ENCODE measurements at places on chromosomes 12 and 14.
A peak's percentile ranks its signal among the peaks of the same experiment; 100 is the strongest.

GRCh38 chr14:91861091-91861490 lies 6.2 kb downstream of the TC2N start:
- DNase-seq: no peak

DNA sequence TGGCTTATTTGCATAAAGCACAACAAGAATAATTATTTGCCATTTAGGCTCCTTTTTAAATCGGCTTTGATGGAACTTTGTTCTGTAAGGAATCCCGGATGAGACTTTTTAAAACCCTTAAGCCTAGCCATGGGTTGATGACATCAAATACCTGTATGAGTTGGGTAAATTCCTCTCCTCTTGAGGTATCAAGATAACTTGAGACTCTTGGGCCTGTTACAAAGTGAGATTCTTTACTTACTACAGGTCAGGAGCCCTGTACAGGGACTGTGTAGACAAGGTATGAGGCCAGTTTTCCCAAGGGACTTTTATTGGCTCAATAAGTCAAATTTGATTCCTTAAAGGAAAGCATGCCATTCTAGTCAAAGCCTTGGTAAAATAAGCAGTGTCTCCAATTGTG lies 68.8 kb downstream of the HSD17B6 start:
- no peak for DNase-seq

DNA sequence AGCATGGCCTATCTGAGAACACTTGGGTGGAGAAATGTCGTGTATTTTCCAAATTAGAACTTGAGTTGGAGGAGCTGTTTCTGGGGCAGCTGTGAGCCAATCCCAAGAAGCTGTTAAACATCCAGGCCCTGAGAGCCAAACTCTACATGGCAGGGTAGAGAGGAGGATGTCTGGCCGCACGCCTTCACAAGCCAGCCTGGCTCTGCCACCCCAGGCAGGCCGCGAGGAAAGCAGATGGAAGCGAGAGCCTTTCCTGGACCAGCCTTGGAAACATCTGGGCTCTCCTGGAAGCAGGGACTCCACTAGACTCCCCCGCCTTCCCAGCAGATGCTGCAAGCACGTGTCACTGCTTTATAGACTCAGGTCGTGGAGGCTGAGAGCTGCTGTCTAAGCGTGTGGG lies 312.8 kb upstream of the FKBP4 start:
- DNase-seq: no peak

- peak; percentile 10 for DNase-seq
These were observed 257.0 kb downstream of the ADGRD1 start for GRCh38 chr12:131210506-131211339.

GRCh38 chr12:49705479-49706134 lies 1.6 kb downstream of the FMNL3 start:
- DNase-seq: no peak

GRCh38 chr14:96385385-96385784 lies 6.5 kb upstream of the AK7 start:
- DNase-seq: no peak

GRCh38 chr12:52233462-52234207 lies 592 bp downstream of the KRT7 start:
- DNase-seq: no peak

GRCh38 chr12:15050659-15051058 lies 77.8 kb downstream of the PDE6H start:
- peak; percentile 34 for DNase-seq

DNA sequence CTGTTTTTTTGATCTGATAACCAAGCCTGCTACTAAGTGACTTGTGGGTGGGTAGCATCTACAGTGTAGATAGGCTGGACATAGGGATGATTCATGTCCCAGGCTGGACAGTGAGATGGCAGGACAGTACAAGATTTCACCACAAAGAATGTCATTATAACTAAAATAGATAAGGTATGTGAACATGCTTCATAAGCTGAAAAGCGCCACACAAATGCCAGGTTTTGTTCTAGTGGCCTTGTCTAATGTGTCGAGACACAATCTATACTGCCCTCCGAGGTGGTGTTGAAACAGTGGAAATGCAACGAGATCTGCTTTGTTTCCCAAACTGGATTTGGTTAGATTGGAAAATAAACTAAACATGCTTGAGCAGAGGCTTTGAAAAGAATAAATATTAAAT lies 4.4 kb downstream of the LGALS3 start:
- DNase-seq: no peak

GRCh38 chr12:128543971-128544370 lies 277.0 kb downstream of the TMEM132C start:
- no peak for DNase-seq

DNA sequence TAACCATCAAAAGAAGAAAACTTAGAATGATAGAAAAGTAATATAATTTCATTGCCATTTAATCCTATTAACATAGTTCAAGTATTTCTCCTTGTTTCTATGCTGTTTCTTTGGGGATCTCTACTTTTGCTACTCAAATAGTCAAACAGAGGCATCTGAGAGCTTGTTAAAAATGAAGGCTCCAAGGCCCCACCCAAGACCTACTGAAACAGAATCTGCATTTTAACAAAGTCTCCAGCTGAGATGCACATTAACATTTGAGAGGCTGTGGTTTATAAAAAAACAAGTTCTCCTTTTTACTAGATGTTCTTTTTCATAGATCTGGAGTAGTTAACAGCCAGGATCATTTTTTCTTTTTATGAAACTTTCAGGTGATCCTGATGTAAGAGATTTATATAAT lies 31.8 kb downstream of the PPFIA2 start:
- DNase-seq: no peak

DNA sequence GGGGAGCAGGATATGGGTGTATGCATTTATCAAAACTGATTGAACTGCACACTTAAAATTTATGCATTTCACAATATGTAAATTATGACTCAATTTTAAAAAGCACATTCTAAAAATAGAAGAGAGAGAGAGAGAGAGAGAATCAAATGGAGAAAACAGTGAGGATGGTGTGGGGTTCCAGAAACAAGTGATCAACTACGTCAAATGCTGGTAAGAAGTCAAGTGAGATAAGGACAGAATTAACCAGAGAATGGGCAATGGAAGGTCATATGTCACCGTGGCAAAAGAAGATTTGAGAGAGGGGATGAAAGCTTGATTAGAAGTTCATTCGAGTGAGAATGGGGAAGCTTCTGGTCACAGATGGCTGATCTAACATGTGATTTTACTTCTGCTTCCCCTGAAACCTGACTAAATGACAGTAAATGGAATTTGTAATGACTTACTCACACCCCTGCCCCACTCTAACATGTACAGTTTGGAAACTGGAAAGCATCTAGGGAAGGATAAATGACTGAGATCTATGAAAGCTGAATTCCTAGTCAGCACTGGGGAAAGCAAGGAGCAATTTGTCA lies 276.5 kb upstream of the AMIGO2 start:
- DNase-seq: no peak

DNA sequence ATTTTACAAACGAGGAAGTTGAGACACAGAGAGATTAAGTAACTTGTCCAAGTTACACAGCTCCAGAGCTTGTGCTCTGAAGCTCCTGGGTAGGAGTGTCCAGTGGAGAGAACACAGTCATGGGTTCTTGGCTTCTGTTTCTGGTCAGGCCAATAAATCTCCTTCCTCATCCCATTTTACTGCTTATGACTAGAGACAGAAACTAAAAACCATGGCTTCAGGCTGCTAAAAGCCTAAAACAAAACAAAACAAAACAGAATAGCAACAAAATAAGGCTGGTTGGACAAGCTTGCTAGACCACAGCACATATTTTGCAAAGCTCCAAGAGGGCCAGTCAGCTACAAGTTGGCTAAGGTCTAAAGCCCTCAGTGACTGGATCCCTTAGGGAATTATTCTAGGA lies 49.8 kb downstream of the PTGER2 start:
- no peak for DNase-seq

- no peak for DNase-seq
These were observed at the start of gene NID2 for GRCh38 chr14:52068615-52069306. Gene NID2 (minus strand): TSS chr14:52069059. CDS start chr14:52068994, 65 bp downstream.

- no peak for DNase-seq
These were observed 182.7 kb upstream of the SFSWAP start for GRCh38 chr12:131528144-131528543.

DNA sequence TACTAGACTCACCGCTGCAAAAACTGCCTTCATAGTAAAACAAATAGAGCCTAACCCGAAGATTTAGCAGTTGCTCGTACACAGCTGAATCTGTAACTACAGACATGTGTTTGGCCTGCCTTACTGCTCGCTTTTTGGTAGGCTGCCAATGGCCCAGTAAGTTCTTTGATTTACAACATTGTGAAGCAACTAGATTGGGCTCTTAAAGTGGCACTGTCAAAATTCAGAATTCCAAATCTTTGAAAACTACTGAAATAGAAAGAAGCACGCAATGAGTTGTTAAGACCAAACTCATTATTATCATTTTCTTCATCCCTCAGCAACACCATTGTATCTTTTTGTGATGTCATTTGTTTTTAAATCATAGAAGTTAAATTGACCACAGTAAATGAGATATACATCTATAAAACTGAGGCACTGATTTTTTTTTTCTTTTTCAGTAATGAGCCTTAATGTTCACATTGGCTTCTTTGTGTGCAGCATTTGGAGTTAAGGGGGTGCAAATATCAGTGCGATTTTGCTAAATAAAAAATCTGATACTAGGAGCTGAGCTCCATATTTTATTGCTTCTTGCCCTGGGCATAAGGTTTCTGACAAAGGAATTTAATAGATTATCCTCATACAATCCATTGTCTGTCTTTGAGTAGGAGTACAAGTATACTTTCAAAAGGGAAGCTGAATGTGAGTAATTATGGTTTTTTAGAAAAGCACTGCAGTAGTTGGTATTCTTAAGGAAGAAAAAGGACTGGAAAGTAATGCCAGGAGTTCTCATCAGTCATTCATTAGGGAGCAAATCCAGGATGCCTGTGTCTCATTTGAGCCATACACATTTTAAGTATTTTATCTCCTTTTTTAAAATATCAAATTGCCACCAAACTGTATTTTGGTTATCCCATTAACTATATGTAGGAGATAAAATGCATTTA lies 138.5 kb downstream of the KICS2 start:
- DNase-seq: no peak

Measured in T-cell (primary cell).